Pons (tissue), 1 donor: ENCODE measurements at places on chromosomes 1 and 21.

DNA sequence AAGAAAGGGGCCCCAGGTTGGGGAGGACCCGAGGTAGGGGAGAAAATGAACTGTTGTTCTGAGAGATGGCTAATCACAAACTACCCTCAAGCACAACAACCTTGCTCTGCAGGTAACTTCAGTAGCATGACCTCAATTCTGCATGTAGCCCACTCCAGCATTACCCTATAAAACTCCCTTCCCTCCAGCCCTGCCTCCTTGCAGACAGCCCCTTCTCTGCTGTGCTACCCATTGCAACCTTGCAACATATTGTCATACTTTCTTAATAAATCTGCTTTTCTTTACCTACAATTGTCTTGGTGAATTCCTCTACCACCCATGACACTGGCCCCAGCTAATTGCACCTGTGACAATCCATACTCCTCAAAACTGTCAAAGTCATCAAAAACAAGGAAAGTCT is 428.9 kb downstream of the MATN1 start:
- DNase-seq, result no peak

DNA sequence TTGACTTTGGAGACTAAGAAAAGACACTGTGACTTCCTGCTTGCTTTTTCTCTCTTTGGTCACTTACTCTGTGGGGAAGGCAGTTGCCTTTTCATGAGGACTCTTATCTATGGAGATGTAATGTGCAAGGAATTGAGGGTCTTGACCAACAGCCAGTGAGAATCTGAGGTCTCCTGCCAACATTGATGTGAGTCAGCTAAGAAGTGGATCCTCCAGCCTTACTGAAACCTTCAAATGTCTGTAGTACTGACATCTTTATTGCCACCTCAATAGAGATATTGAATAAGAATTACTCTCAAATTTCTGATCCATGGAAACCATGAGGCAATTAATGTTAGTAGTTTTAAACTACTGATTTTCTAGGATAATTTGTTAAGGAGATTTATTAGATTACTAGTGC is 598.4 kb downstream of the ADGRL2 start:
- DNase-seq, result no peak

DNA sequence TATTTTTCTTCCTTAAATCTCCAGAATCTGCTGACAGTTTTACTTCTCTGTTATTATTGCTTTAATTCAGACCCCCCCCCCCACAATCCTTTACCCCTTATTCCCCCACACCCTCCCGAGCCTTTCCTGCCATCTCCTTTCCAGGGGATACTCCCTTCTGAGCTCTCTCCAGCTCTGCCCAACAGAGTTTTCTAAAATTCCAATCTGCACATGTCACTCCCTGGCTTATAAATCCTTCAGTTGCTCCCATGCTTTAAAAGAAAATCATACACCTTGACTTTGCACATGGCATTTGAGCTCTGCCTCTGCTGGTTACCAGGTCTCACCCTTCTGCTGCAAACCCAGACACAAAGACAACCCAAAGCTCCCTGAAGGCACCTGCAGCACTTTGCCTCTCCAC is 11.7 kb upstream of the EPS8L3 start:
- DNase-seq, result no peak

DNA sequence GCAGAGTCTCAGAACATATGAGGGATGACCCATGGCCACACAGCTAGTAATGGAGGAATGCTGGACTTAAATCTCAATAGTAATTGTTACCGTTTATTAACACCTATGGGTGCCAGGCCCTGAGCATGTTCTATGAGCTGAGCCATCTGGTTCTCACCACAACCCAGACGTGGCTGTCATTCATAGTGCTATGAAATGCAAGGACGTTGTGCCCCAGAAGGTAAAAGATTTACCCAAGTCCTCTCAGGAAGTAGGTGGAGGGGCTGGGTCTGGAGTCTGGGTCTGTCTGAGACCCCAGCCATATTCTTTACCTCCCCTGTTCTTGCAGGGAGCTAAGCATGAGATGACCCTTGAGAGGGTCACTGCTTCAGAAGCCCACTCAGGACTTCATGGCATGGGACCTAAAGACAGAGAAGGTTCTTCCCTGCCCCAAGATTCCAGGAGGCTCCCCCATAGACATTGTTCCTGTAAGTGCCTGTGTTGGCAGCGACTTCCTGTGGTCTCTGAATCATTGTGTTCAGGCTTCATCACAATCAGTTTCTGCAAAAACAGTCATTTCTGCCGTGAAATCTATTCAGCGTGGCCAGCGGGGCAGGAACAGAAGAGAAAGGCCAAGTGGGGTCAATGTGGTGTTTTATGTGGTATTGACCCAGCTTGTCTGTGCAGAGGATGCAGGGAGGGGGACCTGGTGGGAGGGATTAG is 475.4 kb downstream of the PTPRU start:
- DNase-seq, result no peak

GRCh38 chr1:218643926-218644325 is 298.8 kb downstream of the TGFB2 start:
- DNase-seq, result no peak
